Activated CD8-positive, alpha-beta T cell treated with anti-CD3 and anti-CD28 coated beads for 36 hours (primary cell): ENCODE measurements at places on chromosomes 12 and 14.

- no peaks in the 10 kb centered on the region for H3K27me3 ChIP-seq
- H3K4me3 ChIP-seq = no peak overlapping the region
- H3K36me3 ChIP-seq = no peaks in the 10 kb centered on the region
- no peaks in the 10 kb centered on the region for H3K4me1 ChIP-seq
Observed at GRCh38 chr12:124665511-124665910, 98.1 kb upstream of the NCOR2 start.

DNA sequence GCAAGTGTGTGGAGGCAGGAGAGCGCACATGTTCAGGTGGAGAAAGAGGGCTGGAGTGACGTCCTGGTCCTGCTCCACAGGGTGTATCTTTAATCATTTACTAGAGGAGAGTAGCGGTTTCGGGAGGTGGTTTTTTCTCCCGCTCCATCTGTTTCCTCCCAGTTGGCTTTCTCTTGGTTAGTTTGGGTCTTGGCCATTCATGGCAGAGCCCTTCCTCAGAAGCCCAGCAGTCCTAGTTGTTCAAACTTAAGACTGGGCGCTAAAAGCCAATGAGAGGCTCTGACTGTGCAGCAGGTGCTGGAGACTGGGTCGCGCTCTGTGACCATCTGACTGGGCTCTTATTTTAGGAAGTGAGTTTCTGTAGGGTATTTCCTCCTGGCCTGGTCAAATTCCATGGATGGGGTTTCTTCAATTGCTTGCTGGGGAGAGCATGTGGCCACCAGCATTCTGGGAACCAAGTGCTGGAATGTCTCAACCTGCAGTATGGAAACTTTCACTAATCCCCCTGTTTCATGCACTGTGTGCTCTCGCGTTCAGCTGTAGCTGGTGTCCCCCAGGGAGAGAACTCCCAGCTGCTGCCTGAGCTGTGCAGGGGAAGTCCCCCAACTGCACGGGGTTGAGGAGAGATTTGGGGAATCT is 27.4 kb upstream of the TSPAN9 start:
- DNase-seq = no peak
- no peaks in the 10 kb centered on the region for H3K36me3 ChIP-seq
- no peaks in the 10 kb centered on the region for H3K4me1 ChIP-seq
- peaks cover 11% of the 10 kb centered on the region for H3K27me3 ChIP-seq
- H3K4me3 ChIP-seq = no peak overlapping the region
- no peak overlapping the region for H3K27ac ChIP-seq

GRCh38 chr14:58712357-58712756 is 74.6 kb downstream of the DACT1 start:
- no peak for DNase-seq
- no peaks in the 10 kb centered on the region for H3K36me3 ChIP-seq
- H3K27ac ChIP-seq = no peak overlapping the region
- H3K4me3 ChIP-seq = no peak overlapping the region
- H3K27me3 ChIP-seq = peaks cover 8% of the 10 kb centered on the region

GRCh38 chr14:51511265-51511664 is 140.4 kb upstream of the FRMD6 start:
- no peak overlapping the region for H3K4me3 ChIP-seq
- no peaks in the 10 kb centered on the region for H3K4me1 ChIP-seq
- peaks cover 8% of the 10 kb centered on the region for H3K27me3 ChIP-seq
- no peak overlapping the region for H3K27ac ChIP-seq
- H3K36me3 ChIP-seq = no peaks in the 10 kb centered on the region

- H3K4me1 ChIP-seq = no peaks in the 10 kb centered on the region
- H3K27me3 ChIP-seq = no peaks in the 10 kb centered on the region
- no peaks in the 10 kb centered on the region for H3K36me3 ChIP-seq
- DNase-seq = no peak
Observed at GRCh38 chr12:112169966-112170365, 44.6 kb downstream of the TRAFD1 start.

DNA sequence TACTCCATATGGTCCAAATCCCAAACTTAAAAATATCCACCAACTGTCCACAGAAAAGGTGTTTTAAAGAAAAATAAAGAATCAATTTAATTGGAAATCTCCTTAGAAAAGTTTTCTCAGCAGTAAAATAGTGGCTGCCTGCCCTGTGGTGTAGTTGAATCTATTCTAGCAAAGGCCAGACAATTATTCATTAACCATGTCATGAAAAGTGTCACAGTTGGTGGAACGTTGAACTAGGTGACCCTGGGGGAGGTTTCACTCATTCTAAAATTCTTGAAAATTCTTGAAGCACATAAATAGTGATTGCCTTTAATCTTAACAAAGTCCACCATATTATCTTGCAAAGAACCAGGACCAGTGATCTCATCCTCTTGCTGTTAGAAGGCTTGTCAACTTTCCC is 78.4 kb upstream of the GZMB start:
- no peak for DNase-seq
- H3K27ac ChIP-seq = no peak overlapping the region
- H3K27me3 ChIP-seq = peaks cover 5% of the 10 kb centered on the region
- peaks cover 2% of the 10 kb centered on the region for H3K4me1 ChIP-seq

- H3K4me1 ChIP-seq = peaks cover 84% of the 10 kb centered on the region
- H3K27ac ChIP-seq = peak overlapping the region; percentile 84
- H3K36me3 ChIP-seq = peaks cover 55% of the 10 kb centered on the region
- H3K4me3 ChIP-seq = peak overlapping the region; percentile 55
Observed at GRCh38 chr14:68970038-68970612, 9.0 kb downstream of the ACTN1 start.

- H3K27me3 ChIP-seq = no peaks in the 10 kb centered on the region
- H3K27ac ChIP-seq = peak overlapping the region; percentile 58
- H3K36me3 ChIP-seq = no peaks in the 10 kb centered on the region
- peaks cover 33% of the 10 kb centered on the region for H3K4me1 ChIP-seq
- H3K4me3 ChIP-seq = peak overlapping the region; percentile 58
Observed at GRCh38 chr12:6376079-6376869, 911 bp upstream of the SCNN1A start.

- H3K27ac ChIP-seq = no peak overlapping the region
- no peaks in the 10 kb centered on the region for H3K36me3 ChIP-seq
- DNase-seq = peak; percentile 9
- no peak overlapping the region for H3K4me3 ChIP-seq
Observed at GRCh38 chr12:52383331-52383730, 2.1 kb downstream of the KRT84 start.

DNA sequence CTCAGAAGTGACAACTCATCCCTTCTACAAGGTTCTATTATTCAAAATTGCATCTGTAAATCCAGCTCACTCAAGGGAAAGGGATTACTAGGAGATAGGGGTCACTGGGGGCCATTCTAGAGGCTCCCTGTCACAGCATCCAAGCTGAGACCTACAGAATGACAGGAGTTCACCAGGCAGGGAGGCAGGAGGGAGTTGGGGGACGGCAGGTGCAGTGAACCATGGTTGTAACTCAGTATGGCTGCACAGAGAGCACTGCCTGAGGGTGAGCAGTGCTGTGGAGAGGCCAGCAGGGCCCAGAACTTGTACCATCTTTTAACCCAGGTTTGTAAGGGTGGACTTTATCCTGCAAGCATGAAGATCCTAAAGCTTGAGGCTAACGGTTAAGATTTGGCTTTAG is 37.9 kb upstream of the SINHCAF start:
- H3K36me3 ChIP-seq = no peaks in the 10 kb centered on the region
- H3K27me3 ChIP-seq = no peaks in the 10 kb centered on the region
- H3K4me1 ChIP-seq = peaks cover 16% of the 10 kb centered on the region
- no peak overlapping the region for H3K4me3 ChIP-seq
- no peak for DNase-seq

DNA sequence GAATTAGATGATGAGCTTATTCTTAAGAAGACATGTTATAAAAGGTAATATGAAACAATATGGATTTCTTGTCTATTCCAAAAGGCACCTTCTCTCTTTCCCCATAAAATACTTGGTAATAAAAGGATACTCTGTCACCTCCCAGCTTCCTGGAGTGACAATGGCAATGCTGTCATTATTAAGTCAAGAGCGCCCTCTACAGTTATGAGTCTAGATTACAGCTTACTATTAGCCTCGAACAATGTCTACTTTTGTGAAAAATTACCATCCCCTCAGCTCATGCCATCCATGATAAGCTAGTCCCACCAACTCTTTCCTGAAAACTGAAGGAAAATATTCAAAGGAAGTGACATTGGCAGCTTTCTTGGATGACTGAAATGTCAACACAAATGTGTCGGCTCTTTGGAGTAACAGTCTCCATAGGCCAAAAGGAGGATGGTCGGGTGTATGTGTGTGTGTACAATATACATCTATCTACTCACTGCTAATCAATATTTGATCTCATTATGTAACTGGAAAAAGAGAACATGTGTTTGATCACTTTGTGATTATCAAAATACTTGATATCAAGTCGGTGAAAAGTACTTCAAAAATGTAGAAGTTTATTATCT is 48.7 kb upstream of the CDKN3 start:
- no peaks in the 10 kb centered on the region for H3K4me1 ChIP-seq
- H3K36me3 ChIP-seq = no peaks in the 10 kb centered on the region
- H3K4me3 ChIP-seq = no peak overlapping the region
- no peak overlapping the region for H3K27ac ChIP-seq
- no peak for DNase-seq
- peaks cover 10% of the 10 kb centered on the region for H3K27me3 ChIP-seq

DNA sequence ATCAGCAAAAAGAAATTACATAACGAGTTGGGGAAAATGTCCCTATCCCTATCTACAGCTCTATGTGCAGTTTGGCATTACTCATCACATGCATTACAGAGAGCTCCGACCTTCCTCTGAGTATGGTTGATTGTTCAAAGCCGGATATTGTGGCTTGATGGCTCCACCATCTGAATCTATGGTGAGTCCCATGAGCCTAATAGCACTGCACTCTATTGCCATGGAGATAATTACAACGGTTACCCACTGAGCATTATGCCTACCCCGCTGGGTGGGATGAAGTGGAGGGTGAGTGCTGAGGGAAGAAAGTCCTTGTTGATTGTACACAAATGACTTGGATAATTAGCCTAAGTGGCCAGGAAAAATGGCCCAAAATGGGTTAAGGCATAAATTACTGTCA is 800.5 kb downstream of the NRXN3 start:
- peaks cover 2% of the 10 kb centered on the region for H3K27me3 ChIP-seq
- DNase-seq = no peak
- no peaks in the 10 kb centered on the region for H3K4me1 ChIP-seq
- H3K36me3 ChIP-seq = no peaks in the 10 kb centered on the region
- H3K27ac ChIP-seq = no peak overlapping the region
- H3K4me3 ChIP-seq = no peak overlapping the region

GRCh38 chr14:89425931-89426330 is 8.9 kb upstream of the FOXN3 start:
- DNase-seq = peak; percentile 65
- peaks cover 80% of the 10 kb centered on the region for H3K4me1 ChIP-seq
- no peaks in the 10 kb centered on the region for H3K27me3 ChIP-seq
- H3K4me3 ChIP-seq = no peak overlapping the region

GRCh38 chr12:16165506-16165905 is 112.0 kb downstream of the SLC15A5 start:
- peak; percentile 3 for DNase-seq
- H3K27ac ChIP-seq = no peak overlapping the region
- H3K4me3 ChIP-seq = no peak overlapping the region
- H3K36me3 ChIP-seq = no peaks in the 10 kb centered on the region
- no peaks in the 10 kb centered on the region for H3K4me1 ChIP-seq

- no peak overlapping the region for H3K4me3 ChIP-seq
- H3K36me3 ChIP-seq = no peaks in the 10 kb centered on the region
- no peak for DNase-seq
- peaks cover 6% of the 10 kb centered on the region for H3K4me1 ChIP-seq
- H3K27me3 ChIP-seq = peaks cover 1% of the 10 kb centered on the region
- H3K27ac ChIP-seq = no peak overlapping the region
Observed at GRCh38 chr14:59429790-59430189, 35.4 kb downstream of the GPR135 start.

- no peaks in the 10 kb centered on the region for H3K27me3 ChIP-seq
- no peaks in the 10 kb centered on the region for H3K36me3 ChIP-seq
- H3K27ac ChIP-seq = no peak overlapping the region
- DNase-seq = no peak
- no peak overlapping the region for H3K4me3 ChIP-seq
Observed at GRCh38 chr12:24507827-24508226, 441.1 kb downstream of the BCAT1 start.

GRCh38 chr12:1993341-1993740 is 10.9 kb downstream of the DCP1B start:
- peak overlapping the region; percentile 67 for H3K27ac ChIP-seq
- H3K27me3 ChIP-seq = no peaks in the 10 kb centered on the region
- DNase-seq = peak; percentile 17
- H3K4me3 ChIP-seq = no peak overlapping the region
- H3K36me3 ChIP-seq = peaks cover 41% of the 10 kb centered on the region
- peaks cover 30% of the 10 kb centered on the region for H3K4me1 ChIP-seq

GRCh38 chr12:108641446-108642268 is 8.0 kb upstream of the SELPLG start:
- H3K27me3 ChIP-seq = no peaks in the 10 kb centered on the region
- H3K4me3 ChIP-seq = no peak overlapping the region
- no peak overlapping the region for H3K27ac ChIP-seq
- peaks cover 15% of the 10 kb centered on the region for H3K36me3 ChIP-seq
- H3K4me1 ChIP-seq = peaks cover 31% of the 10 kb centered on the region
- no peak for DNase-seq

DNA sequence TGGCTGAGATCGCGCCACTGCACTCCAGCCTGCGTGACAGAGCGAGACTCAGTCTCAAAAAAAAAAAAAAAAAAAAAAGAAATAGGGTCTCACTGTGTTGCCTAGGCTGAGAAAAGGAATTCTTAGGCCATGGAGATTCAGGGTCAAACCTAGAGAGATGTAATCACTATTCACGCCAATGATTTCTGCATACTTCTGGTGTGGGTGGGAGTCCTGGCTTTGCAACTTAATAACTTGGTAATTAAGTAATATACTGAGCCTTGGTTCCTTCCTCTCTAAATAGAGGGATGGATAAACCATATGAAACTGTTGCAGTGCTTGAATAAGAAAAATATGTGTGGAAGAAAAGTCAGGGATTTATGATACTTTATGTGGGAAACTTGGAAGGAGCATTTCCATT is 2.7 kb downstream of the ZNF410 start:
- no peak for DNase-seq
- peaks cover 47% of the 10 kb centered on the region for H3K4me1 ChIP-seq
- peaks cover 36% of the 10 kb centered on the region for H3K36me3 ChIP-seq
- H3K4me3 ChIP-seq = no peak overlapping the region
- H3K27ac ChIP-seq = peak overlapping the region; percentile 68

DNA sequence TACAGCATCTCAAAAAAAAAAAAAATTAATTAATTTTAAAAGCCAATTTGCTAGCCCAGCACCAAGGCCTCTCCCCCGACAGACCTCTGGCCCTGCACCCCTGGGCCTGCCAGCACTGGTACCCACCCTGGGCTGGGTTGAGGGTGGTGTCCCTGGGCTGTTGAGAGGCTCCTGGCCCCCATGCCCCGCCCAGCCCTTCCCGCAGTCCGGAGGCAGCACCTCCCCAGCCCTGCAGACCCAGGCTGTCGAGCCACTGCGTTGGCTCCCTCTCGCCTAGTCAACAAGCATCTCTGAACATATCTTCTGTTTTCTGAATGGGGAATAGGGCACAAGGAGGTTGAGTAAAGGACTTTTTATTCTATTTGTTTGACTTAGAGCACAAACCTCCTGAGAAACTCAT is 87.1 kb downstream of the FBXL14 start:
- DNase-seq = no peak
- H3K4me1 ChIP-seq = peaks cover 10% of the 10 kb centered on the region
- H3K4me3 ChIP-seq = no peak overlapping the region
- H3K27ac ChIP-seq = no peak overlapping the region

- peak overlapping the region; percentile 84 for H3K4me3 ChIP-seq
- H3K27ac ChIP-seq = peak overlapping the region; percentile 79
- peaks cover 2% of the 10 kb centered on the region for H3K27me3 ChIP-seq
Observed at GRCh38 chr14:69153873-69154270, 953 bp upstream of the DCAF5 start.

GRCh38 chr12:109529691-109530640 is 43.3 kb downstream of the MMAB start:
- no peak overlapping the region for H3K4me3 ChIP-seq
- no peaks in the 10 kb centered on the region for H3K27me3 ChIP-seq

GRCh38 chr12:82688596-82688995 is 1.9 kb downstream of the TMTC2 start:
- peaks cover 7% of the 10 kb centered on the region for H3K4me1 ChIP-seq
- DNase-seq = no peak
- peaks cover 4% of the 10 kb centered on the region for H3K27me3 ChIP-seq
- H3K36me3 ChIP-seq = no peaks in the 10 kb centered on the region
